Gastroesophageal sphincter (tissue), 4 donors: ENCODE measurements at places on chromosomes 12 and 14. TPM values are rescaled to one million over a fixed set of nuclear protein-coding genes. Genes with fewer than 3 reads are reported as not detected.
A peak's percentile ranks its signal among the peaks of the same experiment; 100 is the strongest.

DNA sequence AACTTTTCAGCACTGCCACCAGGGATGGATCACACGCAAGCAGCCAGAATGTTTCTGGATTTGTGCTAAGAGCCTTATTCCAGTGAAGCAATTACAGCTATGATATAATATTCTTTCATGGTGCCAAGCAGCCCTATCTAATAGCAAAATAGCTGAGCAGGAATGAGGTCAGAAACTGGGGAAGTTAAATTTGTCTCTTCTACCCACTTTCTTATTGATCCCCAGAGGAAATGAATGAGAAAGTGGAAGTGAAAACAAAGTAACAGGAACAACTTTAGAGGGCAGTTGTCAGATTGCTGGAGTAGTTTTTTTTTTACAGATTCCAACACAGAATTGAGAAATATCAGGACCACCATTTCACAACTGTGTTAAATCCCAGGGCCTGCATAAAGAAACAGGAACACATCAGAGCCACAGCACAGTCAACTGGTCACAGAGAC lies 44.8 kb downstream of the GCH1 start:
- peak; percentile 90 for ATAC-seq

- peak; percentile 3 for ATAC-seq
Observed at GRCh38 chr14:105313381-105314286, 914 bp upstream of the PACS2 start.

DNA sequence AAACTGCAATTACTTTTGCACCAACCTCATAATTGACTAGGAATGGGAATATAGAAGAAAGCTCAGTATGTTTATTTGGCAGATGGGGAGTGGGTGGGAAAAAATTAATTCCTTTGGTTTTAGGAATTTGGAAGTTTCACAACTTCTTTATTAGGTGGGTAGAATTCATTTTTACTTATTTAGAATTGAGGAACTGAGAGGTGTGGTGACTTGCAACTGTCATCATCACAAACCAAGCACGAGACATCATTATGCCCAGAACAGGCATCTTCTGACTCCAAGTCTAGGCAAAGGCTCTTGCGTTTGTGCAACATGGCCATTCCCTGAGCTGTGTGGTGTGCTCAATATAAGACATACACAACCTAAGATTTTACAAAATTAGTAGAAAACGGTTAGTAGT lies 380.0 kb downstream of the ATP23 start:
- ATAC-seq = no peak

- no peak for ATAC-seq
Observed at GRCh38 chr14:78985668-78986381, 815.7 kb downstream of the NRXN3 start.

DNA sequence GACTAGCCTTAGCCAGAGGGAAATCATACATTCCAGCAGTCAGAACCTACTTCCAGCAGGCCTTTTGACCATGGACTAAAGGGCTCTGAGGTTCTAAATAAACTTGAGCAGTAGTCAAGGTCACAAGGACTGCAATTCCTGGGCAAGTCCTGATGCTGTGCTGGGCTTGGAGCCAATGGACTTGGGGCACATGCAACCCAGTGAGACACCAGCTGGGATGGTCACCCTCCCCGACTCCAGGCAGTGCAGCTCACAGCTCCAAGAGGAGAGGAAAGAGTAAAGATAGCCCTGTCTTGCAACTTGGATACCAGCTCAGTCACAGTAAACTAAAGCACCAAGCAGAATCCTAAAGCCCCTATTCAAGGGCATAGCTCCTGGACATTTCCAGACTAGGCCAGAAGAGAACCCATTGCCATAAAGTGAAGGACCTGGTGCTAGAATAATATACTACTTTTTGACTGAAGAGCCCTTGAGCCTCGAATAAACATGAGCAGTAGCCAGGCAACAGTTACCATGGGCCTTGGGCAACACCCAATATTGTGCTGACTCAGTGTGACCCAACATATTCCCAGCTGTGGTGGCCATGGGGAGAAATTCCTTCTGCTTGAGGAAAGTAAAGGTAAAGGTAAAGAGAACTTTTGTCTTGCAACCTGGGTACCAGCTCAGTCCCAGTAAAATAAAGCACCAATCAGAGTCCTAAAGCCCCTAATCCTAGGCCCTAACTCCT lies 226.2 kb upstream of the CLEC14A start:
- no peak for ATAC-seq

DNA sequence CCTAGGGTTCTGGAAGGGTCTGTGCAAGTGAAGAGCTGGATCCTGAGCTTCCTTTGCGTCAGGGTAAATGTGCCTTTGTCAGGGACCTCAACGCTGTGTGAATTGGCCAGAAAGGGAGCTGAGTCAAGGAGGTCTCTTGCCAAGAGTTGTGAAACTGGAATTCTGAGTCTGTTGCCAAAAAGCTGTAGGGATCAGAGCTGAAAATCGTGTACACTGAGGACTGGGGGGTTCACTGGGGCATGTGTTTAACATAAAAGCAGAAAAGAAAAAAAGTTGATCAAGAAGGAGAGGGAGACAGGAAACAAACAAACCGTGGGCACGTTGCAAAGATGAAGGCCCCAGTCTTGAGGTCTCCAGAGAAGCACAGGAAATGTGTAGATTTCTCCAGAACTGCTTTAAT lies 1081.5 kb downstream of the VRK1 start:
- ATAC-seq = peak; percentile 84

DNA sequence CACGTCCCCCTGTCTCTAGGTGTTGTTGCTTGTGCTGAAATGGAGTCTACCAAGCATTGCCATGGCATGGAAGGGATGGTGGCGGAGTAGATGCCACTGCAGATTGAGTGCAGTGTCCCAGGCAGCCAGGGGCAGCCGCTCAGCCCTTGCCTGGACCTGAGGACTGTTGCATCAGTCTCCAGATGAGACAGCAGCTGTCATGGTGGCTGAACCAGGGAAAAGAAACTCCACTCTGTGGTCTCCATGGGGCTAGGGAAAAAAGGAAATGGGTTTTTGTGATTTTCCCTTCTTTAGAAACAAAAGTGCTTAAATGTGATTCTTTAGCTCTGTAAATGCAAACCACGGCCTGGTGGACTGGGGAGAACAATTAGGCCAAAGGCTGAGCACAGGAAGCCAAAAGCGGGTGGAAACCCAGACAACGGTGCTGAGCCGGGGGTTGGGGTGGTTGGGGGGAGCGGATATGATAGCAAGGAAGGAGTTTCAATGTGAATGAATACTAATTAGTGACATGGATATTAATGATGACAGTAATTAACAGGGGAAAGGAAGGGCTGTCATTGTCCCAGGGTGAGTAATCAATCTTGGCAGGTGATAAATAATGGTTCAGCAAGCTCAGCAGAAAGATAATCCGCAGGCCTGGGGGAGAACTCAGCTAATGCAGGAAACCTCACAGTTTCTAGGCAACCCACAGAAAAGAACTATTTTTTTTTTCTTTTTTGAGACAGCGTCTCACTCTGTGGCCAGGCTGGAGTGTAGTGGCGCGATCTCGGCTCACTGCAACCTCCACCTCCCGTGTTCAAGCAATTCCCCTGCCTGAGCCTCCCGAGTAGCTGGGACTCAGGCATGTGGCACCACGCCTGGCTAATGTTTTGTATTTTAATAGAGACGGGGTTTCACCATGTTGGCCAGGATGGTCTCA lies 442.6 kb downstream of the DPF3 start:
- no peak for ATAC-seq

DNA sequence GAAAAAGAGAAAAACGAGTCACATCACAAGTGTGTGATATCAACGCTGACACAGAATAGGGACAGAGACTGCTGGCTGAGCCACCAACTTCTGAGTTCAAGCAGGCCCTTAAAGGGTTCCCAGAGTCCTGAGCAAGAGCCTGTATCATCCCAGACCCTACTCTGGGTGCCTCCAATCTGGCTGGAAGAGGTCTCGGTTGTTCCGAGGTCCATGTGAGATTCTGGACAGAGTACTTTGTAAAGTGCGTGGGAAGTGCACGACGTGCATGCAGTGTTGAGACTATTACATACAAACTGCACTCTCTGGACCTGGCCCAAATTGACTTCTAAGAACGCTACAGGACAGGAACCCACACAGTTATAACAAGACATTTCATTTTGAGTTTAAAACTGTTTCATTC lies 40.6 kb downstream of the MOK start:
- no peak for ATAC-seq

DNA sequence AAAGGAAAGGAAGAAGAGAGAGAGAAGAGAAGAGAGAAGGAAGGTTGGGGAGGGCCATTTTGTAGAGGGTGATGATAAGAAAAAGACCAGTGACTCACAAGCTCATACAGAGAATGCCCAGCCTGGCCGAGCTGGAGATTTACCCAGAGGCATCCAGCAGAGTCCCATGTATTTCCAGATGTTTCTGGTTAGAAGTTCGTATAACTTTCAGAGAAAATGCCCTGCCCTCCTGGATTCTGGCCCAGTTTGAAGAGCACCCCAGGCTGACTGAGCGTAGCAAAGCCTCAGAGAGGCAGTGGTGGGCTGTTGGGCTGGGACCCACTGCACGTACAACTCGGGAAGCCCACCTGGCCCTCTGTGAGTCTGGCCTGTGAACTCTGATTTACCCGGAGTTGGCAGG lies 221.8 kb downstream of the SLC41A2 start:
- ATAC-seq = no peak

DNA sequence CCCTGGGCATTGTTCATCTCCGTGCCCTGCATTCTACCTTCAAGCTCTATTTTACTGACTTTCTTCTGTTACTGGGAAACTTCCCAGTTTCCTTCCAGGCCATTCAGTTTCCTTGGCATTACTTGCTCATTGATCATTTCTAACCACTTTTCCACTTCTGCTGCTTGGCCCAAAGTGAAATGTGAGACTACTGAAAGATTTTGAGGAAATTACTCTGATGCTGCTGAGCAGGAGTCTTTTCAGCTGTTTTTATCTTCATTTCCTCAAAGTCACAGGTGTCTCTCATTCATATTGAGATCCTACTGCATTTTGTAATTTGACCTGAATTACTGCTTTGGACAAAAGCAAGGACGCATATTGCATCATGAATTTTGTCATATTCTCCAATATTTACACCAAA lies 26.4 kb upstream of the DBX2 start:
- no peak for ATAC-seq

DNA sequence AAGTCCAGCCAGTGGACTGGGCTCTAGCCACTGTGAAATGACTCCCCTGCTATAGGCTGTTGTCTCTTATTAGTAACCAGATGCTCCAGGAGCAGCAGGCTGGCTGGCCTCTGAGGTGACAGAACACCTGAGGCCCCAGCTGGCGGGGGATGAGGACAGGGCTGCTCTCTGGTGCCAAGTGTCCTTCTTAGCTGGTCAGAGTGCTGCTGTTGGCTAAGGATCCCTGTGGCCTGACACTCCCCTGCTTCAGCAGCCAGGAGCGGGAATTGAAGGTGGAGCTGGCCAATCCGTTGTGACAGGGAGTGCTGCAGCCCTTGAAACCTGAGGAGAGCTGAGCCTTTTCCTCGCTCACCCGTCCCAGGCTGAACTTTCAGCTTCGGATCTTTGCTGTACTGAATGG lies 30.7 kb downstream of the TMEM229B start:
- ATAC-seq = no peak

GRCh38 chr12:91178139-91178561 lies 4.5 kb downstream of the DCN start:
- ATAC-seq = no peak

Gene CNTN1
- total RNA-seq = 64.1 TPM

Gene HSPA2
- total RNA-seq = 388 TPM

Gene GPD1
- total RNA-seq = 0.72 TPM

Gene OR4M1
- not detected for total RNA-seq

Gene GPX2
- 0.93 TPM for total RNA-seq

Gene ALX1
- total RNA-seq = not detected

Gene IL26
- not detected for total RNA-seq

Gene ZNF891
- 2.5 TPM for total RNA-seq

Gene AHNAK2
- total RNA-seq = 334 TPM
